ENCODE measurements at places on chromosomes 4 and X.

- peak; percentile 8 for DNase-seq
Measured at GRCh38 chrX:109880629-109881028, 122.3 kb upstream of the TMEM164 start.

- no peak for DNase-seq
Measured at GRCh38 chr4:149701435-149702156, 114.0 kb downstream of the IQCM start.

DNA sequence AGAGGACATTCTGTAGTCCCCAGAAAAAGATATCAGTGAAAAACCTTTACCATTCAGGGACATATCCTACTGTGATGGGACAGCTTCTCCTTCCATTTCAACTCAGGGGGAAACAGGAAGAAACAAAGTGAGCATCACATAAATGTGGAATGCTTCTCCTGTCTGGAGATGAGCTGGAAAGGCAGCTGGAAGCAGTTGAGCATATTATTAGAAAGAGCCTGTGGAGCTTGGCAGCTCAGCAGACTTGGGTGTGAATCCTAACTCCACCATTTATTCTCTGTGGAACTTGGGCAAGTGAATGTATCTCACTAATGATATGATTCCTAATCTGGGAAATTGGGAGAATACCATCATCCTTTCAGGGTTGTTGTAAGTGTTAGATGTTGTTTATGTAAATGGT is 232.1 kb upstream of the F9 start:
- no peak for DNase-seq

GRCh38 chr4:95272797-95273196 is 276.0 kb downstream of the UNC5C start:
- DNase-seq = no peak

- DNase-seq = no peak
Measured at GRCh38 chr4:139209470-139210063, 32.5 kb upstream of the ELF2 start.

- no peak for DNase-seq
Measured at GRCh38 chr4:77269505-77269904, 112.5 kb downstream of the CCNG2 start.

- no peak for DNase-seq
Measured at GRCh38 chrX:55907968-55908607, 190.5 kb downstream of the RRAGB start.

DNA sequence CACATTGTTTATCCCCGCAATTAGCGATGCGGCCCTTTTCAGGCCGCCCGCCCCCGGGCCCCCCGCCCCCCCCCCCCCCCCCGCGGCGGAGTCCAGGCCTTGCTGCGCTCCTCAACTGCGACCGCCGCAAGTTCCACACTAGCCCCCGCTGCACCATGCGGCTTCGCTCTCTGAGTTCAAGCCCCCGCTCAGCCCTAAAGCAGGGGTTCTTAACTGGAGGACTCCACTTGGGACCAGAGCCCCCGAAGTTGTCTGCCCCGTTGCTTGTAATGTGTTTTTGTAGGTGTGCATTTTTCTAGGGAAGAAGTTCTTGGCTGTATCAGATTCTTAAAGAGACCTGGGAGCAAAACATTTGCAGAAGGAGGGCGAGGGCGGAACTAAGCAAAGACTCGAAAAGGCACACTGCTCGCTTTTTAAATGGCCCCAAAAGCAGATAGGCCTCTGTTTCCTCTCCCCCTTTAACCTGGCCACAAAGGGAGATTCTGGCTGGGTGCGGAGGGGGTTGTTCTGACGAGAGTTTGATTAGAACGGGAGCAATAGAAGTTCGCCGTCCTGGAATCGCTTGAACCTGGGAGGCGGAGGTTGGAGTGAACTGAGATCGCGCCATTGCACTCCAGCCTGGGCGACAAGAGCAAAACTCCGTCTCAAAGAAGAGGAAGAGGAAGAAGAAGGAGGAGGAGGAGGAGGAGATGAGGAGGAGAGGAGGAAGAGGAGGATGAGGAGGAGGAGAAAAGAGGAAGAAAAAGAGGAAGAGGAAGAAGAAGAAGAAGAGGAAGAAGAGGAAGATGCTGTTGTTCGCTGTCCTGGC is 2.3 kb upstream of the MSX1 start:
- DNase-seq = no peak

- DNase-seq = no peak
Measured at GRCh38 chr4:168877511-168878491, 132.3 kb downstream of the CBR4 start.

DNA sequence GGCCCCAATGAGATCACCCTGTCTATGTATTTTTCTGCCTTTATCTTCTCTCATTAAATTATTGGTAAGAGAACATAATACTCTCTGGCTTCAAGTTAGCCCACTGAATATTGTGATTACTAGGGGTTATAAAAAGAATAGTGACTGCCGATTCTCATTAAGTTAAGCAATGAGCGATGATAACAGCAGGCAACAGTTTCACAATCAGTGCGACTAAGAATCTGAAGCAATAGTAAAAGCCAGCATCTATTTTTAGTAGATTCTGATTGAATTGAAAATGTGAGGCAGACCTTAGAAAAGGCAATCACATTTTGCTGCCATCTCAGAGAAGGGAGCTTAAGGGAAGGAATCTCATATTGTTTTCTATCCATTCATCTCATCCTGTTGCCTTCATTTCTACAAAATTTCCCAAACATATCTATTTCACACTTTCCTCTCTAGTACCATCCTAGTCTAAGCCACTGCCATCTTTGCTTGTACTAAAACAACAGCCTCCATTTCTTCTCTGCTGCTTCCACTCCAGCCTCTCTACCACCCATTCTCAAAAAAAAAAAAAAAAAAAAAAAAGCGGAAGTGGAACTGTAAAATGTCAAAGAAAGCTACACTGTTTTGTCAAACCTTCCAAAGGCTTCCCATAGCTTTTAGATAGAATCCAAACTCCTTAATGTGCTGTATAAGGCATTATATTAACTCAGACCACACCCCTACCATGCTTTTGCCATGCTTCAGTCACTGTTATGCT is 17.4 kb downstream of the GABRA4 start:
- DNase-seq = no peak

DNA sequence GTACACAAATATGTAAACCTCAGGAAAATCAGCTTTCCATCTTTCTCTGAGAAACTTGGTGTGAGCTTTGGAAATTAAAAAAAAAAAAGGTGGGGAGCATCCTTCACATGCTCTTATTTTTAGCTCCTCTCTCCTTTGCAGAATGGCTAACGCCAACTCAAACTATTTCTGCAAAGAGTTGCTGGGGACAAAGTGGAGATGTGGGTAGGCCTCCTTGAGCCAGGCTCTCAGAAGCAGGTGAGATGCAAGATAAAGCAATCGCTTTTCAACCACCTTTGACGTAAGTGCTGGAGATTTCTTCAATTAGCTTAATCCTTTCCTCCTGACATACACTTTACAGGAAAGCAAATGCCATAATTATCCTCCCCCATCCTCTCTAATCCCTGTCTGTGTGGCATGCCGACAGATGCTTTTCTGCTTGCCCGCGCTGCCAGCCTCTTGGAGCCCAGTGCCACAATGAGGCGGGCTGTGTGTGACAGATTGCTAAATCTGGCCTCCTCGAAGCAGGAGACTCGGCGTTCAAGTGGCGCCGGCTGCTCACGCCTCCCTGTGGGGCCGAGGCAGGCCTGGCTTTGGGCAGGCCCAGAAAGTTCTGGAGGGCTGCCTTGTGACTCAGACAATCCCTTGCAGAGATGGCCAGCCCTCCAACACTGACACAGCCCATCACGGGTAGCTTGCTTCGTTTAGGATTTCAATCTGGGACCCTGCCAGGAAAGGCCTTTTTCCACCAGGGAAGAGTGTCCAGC is 64.9 kb upstream of the SOD3 start:
- DNase-seq = no peak
